HepG2 (cell line): ENCODE measurements at places on chromosomes 4 and X. TPM values are rescaled to one million over a fixed set of nuclear protein-coding genes. Genes with fewer than 3 reads are reported as not detected.

GLRA3 gene
- not detected in 2 replicates for total RNA-seq

ANOS1 gene
- not detected in 2 replicates for total RNA-seq

CT45A2 gene
- not detected in 2 replicates for total RNA-seq

GPR34 gene
- total RNA-seq = not detected in 2 replicates

SOWAHB gene
- total RNA-seq = 0.27 and 0.51 TPM in 2 replicates

DNA sequence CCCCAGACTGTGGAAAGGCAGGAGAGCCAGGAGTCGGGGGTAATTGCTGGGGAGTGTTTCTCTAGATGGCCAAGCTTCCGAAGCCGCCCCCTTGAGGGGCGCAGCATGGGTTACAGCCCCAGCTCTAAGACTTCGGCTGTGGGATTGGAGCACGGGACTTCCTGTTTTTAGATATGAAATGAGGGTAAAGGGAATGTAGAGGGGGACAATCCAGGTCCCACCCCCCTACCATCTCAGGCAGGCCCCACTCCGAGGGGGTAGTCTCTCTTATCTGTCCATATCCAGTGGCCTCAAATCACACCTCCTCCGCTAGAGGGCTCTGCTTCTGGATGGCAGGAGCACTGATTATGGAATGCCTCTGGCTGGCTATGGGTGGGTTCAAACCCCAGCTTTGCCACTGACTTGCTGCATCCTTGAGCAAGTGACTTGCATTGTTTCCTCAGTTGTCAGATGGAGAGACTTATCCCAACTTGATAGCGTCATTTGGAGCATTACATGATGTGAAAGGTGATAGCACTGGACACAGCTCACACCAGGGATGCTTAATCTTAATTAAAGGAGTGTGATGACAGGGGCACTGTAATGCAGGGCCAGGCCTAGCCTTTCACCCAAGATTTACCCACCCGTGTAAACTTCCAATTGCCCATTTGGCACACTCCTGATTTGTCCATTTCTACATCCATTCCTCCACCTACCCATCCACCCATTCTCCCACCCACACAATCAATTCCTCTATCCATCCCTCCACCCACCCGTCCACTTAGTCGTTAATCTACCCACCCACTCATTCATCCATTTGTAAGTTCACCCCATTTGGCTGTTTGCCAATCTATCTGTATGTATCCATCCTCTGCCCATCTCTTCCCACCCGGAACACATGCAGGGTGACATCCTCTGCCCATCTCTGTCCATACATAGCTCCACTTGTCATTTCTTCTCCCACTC lies 848 bp upstream of the KCND1 start:
- peak; percentile 16 for DNase-seq
- H3K4me1 ChIP-seq = peaks cover 11% of the 10 kb centered on the region
- H3K27ac ChIP-seq = no peak overlapping the region

DNA sequence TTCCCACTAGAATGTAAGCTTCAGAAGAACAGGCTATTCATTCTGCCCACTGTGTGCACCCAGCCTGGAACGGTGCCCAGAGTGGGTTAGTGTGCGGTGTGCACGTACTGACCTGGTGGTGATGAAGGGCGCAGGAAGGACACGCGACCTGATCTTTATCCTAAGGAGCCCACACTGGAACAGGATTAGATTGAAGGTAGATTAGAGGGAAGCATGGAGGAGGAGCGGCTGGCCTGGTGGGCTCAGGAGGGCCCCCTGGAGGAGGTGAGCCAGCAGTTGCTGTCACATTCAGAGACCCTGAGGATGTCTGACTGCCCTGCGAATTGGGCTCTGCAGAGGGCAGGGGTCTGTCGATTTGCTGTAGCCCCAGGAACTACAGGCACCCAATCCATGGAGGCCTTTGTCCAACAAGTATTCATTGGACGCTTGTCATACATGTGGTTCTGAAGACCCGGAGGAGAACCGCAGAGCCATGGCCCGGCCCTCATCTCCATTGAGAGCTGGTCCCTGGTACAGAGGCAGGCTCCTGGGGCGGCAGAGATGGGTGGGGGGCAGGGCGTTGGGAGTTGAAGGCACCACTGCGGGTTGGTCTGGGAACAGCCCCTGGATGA lies 73.2 kb downstream of the HTRA3 start:
- H3K4me3 ChIP-seq = no peak overlapping the region
- H3K36me3 ChIP-seq = no peaks in the 10 kb centered on the region
- no peak overlapping the region for H3K27ac ChIP-seq
- peaks cover 31% of the 10 kb centered on the region; the same call in 2 of the 3 replicates for H3K27me3 ChIP-seq
- H3K4me1 ChIP-seq = peaks cover 29% of the 10 kb centered on the region
- DNase-seq = no peak

GRCh38 chrX:2413969-2414368 lies 86.8 kb downstream of the DHRSX start:
- no peaks in the 10 kb centered on the region; the same call in 2 of the 3 replicates for H3K36me3 ChIP-seq
- no peak overlapping the region for H3K4me3 ChIP-seq
- no peaks in the 10 kb centered on the region for H3K27me3 ChIP-seq
- peaks cover 19% of the 10 kb centered on the region for H3K4me1 ChIP-seq

DNA sequence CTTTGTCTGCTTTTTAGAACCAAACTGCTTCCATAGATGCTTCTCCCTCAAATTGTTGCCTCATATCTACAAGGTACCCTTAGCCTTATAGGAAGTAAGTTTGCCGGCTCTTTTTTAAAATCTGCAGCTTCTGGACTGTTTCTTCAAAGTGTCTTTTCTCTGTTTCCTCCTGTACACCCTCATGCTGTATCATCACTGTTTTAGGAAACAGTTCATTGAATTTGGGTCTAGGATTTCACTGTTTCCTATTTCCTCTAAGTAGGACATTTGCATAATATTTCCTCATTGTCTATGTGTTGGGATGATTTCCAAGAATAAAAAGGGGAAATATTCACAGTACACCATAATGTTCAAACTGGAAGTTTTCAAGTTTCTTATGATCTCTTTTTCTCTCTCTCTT lies 43.0 kb downstream of the BANK1 start:
- H3K27ac ChIP-seq = no peak overlapping the region
- no peaks in the 10 kb centered on the region for H3K27me3 ChIP-seq
- H3K4me3 ChIP-seq = no peak overlapping the region
- no peaks in the 10 kb centered on the region for H3K4me1 ChIP-seq
- H3K36me3 ChIP-seq = no peaks in the 10 kb centered on the region
- no peak for DNase-seq

- no peaks in the 10 kb centered on the region for H3K27me3 ChIP-seq
- DNase-seq = no peak
- no peaks in the 10 kb centered on the region for H3K4me1 ChIP-seq
- H3K36me3 ChIP-seq = no peaks in the 10 kb centered on the region
- H3K27ac ChIP-seq = no peak overlapping the region
Observed at GRCh38 chrX:3195845-3196244, 150.6 kb downstream of the MXRA5 start.

- H3K27me3 ChIP-seq = no peaks in the 10 kb centered on the region; the same call in 1 of the 2 replicates
- H3K4me3 ChIP-seq = no peak overlapping the region
- peaks cover 2% of the 10 kb centered on the region for H3K36me3 ChIP-seq
- no peak for DNase-seq
Observed at GRCh38 chr4:127648061-127648460, 15.3 kb downstream of the INTU start.

DNA sequence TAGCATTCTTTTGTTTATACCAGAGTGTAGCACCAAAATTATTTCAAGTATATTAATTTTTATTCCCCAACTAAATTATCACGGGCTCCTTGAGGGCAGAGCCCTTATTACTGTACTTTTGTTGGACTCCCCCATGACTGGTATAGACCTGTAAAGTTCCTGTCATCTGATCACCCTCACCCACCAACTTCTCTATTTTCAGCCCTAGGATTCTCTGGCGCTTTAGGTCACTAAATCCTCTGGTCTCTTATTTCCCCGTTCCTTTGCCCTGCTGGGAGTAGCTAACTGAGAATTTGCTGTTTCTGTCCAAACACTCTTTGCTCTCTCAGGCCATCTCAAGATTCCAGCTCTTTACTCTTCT lies 3.2 kb upstream of the XKRX start:
- no peak overlapping the region for H3K27ac ChIP-seq
- no peak for DNase-seq
- H3K4me3 ChIP-seq = no peak overlapping the region
- H3K4me1 ChIP-seq = peaks cover 6% of the 10 kb centered on the region; the same call in 1 of the 2 replicates
- no peaks in the 10 kb centered on the region for H3K36me3 ChIP-seq

GRCh38 chrX:39381422-39381821 lies 580.2 kb downstream of the MID1IP1 start:
- no peaks in the 10 kb centered on the region for H3K36me3 ChIP-seq
- no peaks in the 10 kb centered on the region for H3K4me1 ChIP-seq
- DNase-seq = no peak

DNA sequence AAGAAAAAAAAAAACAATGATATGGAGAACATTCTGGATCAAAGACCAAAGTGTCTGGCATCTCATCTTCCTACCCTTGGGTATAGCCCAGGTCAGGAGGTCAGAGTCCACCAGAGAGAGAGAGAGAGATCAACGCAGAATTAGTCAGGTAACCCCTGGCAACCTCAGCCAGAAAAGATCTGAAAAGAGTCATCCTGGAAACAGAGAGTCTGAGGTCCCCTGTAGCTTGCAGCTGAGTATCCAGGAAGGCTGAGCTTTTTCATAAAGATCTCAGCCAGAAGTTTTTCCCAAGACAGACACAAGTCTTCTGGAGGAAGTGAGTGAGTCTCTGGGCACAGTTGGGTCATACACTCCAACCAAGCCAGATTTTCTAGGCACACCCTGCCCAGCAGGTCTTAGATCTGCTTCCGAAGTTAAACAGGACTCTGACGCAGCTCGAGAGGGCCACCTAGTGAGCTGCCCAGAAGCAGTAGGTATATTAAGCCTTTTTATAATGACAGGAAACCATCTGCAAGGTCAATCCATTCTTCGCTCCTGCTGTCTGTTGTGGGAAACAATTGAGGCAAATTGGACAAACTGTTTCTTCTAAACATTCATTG lies 35.7 kb downstream of the ACE2 start:
- peaks cover 11% of the 10 kb centered on the region for H3K4me1 ChIP-seq
- no peaks in the 10 kb centered on the region for H3K27me3 ChIP-seq
- no peak overlapping the region for H3K4me3 ChIP-seq
- no peak overlapping the region for H3K27ac ChIP-seq

DNA sequence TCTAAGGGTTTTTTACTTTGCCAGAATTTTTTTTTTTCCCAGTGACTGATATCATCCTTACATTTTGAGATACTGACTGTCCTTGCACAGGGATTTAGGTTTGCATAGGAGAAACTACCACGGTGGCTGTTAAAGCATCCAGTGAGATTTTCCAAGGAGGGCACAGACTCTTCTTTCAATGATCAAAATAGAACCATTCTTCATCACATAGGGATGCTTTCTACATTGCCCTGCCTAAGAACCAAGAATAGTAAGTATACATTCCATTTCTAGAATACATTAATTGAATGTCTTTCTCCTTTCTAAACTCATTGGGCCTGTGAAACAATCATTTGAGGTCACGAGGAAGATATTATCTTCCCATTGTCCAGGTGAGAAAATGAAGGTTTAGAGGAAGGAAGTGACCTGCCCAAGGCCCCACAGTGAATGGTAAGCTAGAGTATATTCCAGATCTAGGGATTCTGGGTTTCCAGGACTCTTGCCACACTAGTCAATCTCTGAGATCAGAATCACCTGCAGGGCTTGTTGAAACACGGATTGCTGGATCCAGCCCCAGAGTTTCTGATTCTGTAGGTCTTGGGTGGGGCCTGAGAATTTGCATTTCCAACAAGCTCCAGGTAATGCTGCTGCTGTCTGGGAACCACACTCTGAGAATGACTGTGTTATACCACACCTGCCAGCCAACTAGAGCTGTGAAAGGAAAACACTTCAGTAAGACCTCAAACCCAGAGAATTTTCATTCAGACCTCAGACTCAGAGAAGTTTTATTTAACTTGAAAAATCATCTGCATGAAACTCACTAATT lies 17.7 kb upstream of the TMEM154 start:
- peaks cover 25% of the 10 kb centered on the region for H3K4me1 ChIP-seq
- no peak for DNase-seq
- no peak overlapping the region for H3K27ac ChIP-seq
- H3K36me3 ChIP-seq = no peaks in the 10 kb centered on the region
- H3K4me3 ChIP-seq = no peak overlapping the region

DNA sequence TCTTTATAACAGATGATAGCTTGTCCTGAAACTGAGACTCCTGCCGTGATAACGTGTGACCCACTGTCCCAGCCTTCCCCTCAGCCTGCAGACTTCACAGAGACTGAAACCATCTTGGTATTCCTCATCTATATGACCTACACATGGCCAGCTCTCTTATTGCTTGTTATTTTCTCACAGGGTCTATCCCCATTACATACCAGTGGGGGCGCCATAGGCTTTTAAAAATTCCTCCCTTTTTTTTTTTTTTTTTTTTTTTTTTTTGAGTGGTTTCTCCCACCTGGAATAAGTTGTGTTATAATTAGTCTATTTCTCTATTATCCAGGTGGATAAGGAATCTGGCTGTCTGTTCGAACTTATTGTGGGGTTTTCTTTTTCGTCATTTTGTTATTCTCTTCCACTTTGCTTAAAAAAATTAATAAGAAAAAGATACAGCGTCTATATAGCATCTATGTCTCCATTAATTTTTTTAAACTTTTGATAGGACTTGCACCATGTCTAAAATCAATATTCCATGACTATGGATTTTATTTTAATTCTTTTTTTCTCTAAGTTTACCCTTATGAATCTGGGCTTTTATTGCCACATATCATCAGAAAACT lies 47.2 kb downstream of the GYG2 start:
- H3K27me3 ChIP-seq = no peaks in the 10 kb centered on the region
- no peaks in the 10 kb centered on the region for H3K4me1 ChIP-seq
- H3K27ac ChIP-seq = no peak overlapping the region
- DNase-seq = peak; percentile 18
